Anterior cingulate cortex (tissue), 58 donors: ENCODE measurements at places on chromosomes 6 and 20.
A peak's percentile ranks its signal among the peaks of the same experiment; 100 is the strongest.

DNA sequence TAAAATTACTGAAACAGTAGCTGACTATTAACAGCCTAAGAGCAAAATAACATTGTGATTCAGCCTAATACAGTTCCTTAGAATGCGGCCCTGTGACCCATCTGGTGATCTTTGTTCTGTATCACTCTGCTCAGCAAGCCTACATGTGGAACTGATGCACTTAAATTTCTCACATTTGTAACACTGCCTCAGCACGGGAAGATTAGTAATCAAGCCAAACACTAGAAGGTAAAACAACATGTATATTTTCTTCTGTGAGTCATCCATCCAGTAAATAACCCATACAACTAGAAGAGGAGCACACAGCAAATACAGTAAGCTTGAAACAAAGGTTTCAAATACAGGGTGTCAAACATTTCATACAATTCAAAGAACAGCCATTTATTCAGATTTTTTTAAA lies 189.7 kb upstream of the NOX3 start:
- no peak for DNase-seq

DNA sequence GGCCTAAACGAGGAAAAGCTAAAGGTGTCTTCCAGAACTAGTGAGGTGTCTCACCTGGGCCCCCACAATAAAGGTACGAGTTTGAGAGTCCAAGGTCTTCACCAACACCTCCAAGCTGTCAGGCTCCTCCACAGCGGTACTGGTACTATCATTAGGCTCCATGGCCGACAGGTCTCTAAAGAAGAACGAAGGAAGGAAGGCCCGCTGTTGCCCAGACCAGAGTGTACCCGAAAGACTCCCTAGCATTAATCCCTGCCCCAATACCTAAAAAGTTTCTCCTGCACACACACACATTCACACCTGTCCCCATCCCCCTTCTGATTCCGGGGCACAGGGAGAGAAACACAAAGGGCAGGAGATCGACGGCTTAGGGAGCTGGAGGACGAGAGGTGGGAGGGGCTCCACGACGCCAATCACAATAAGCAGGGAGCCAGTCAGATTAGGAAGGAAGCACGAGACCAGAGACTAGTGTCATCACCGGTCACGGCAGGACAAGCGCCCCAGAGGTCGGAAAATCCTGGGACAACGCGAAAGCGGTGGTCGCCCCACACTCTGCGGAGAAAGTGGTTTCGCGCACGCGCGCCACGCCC lies 764 bp downstream of the BAG6 start:
- DNase-seq: no peak

GRCh38 chr6:141165002-141165665 lies 967.6 kb upstream of the GJE1 start:
- DNase-seq: no peak

- DNase-seq: no peak
Measured at GRCh38 chr6:137926207-137926731, 59.2 kb downstream of the TNFAIP3 start.

DNA sequence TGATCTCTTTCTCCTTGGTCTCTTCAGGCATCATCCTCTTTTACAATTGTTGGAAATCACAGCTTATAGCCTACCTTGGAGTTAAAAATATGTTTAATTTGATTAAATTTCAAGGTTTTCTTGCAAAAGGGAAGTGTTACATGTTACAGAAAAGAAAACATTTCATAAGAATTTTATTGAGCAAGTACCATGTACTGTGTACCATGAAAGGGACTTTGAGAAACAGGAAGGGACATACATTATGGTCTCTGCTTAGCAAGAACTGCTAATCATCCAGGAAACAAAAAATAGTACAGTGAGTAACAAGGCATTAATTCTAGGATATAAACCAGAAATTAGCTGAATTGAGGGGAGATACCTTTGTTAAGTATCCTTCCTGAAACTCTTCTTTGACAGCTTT lies 145.3 kb upstream of the SPACA1 start:
- DNase-seq: no peak

GRCh38 chr6:37554480-37554819 lies 54.8 kb upstream of the CCDC167 start:
- no peak for DNase-seq

- peak; percentile 20 for DNase-seq
Measured at GRCh38 chr6:134517145-134517658, 199.3 kb upstream of the SGK1 start.

DNA sequence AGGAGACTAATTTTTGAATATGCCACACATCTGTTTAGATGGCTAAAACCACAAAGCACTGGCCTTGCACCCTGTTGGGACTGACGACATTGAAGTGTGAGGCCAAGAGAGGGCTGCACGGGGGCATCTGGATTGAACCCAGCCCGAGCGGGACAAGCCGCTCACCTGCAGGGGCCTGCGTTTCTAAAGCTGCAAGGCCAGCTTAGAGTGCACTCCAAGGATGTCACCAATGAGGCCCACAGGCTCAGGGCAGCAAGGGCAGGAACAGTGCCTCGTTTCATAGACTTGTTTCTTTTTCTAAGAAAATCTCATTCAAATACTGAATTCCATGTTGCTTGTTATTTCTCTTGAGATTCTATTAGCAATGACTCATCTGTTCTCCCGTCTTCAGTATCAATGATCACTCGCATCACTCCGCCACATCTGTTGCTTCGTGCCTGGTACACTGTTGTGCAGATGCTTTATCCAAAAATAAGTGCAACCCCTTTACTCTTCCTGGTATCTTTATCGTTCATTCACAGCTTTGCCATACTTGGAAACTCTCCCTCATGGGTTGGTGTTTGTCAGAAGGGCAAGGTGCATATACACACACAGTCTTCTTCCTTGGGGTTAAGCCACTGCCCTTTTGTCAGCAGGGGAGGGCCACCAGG lies 120.1 kb downstream of the IRF4 start:
- no peak for DNase-seq

- DNase-seq: no peak
Measured at GRCh38 chr6:148517470-148517869, 174.8 kb downstream of the SASH1 start.

DNA sequence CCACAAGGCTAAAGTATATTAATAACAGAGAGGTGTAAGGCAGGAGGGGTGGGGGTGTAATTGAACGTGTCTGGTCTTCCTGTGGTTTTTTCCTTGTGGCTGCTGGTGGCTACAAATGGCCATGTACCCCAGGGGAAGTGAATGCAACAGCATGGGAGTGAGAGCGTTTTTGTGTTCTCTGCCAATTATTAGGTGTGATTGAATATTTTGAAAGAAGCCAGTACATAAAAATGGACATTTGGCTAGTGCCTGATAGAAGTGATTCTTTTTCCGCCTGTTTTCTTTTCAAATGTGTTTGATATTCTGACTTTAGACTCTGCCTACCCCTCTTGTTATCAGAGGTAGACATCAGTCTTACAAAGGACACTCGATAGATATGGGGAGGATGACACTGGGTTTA lies 141.3 kb downstream of the PRL start:
- DNase-seq: no peak

DNA sequence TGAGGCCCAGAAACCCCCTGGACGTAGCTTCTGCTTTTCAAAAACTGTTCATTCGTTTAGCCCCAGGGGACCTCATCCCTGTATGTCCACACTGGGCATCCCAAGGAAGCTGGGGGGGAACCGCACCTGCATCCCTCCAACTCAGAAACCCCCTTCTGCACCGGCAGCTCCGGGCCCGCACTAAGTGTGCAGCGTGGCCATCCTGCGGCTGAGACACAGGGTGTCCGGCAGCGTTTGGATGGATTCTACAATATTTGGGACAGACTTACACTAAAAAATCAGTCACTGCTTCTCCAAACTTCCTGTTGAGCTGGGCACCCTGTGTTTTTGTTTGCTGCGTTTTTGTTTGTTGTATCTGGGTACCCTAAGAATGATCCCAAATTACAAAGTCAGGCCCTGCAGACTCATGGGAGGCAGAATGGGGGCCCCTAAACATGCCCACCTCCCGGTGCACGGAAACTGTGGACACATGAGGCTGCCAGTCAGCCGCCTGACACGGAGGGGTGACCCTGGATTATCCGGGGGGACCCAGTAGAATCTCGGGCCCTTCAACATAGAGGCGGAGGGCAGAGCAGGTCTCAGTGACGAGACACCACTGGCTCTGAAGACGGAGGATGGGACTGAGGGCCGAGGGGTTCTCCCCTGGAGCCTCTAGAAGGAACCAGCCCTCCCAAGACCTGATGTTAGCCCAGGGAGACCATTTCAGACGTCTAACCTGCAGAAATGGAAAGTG lies 88.2 kb upstream of the BHLHE23 start:
- no peak for DNase-seq

DNA sequence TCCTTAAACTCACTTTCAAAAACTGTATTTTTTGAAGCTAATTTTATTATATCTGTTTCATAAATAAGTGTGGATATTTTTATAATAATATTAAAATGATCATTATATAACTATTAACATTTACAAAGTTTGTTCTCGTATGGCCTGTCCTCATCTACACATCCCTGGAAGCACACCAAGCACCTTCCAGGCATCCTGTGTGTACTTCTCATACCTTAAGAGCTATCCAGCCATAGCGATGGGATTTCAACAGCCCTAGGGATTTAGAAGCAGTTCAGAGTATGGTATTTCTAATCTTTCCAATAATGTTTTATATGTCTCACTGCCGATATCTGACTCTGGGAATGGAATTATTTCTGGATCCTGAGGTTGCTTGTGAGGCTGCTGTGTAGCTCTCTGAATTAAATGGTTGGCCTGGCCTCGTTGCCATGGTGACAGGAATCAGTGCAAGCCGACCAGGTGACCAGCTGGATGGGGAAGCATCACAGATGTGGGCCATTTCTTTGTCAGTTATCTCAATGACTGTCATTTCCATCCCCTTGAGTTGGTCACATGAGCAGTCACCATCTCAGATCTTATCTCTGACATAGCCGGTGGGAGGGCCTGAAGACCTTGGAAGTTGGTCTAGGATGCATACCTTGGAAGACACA lies 265.2 kb upstream of the RIN2 start:
- no peak for DNase-seq

DNA sequence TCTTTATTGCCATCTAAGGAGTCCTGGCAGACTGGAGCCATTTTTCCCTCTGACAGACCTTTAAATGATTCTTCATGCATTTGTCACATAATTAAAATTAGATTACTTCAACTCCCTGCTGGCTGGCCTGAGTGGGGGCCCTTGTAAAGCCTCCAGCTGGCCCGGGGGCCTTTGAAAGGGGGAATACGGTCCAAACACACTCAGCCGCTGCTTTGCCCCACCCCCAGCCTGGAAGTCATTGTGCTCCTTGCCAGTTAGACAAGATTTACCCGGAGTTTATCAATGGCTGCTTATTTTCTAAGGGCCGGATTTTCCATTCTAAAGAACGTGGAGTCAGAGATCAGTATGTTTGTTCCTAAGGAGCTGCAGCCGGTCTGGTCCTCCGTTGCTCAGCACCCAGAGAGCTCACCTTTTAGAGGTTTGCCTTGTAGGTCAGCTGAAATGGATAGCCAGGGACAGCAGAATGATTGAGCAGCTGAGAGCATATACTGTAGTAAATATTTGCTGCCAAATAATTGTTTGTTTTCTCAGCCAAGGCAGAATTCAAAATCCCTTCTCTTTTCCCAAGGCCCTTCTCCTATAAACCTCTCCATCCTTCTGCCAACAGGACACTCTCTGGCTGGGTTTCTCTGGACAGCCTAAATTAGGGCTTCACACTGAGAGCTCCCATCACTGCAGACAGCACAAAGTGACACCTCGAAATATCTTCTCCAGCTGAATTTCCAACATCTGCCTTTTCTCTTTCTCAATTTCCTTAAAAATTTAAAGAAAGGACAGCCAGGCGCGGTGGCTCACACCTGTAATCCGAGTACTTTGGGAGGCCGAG lies 68.4 kb upstream of the RBM24 start:
- no peak for DNase-seq

DNA sequence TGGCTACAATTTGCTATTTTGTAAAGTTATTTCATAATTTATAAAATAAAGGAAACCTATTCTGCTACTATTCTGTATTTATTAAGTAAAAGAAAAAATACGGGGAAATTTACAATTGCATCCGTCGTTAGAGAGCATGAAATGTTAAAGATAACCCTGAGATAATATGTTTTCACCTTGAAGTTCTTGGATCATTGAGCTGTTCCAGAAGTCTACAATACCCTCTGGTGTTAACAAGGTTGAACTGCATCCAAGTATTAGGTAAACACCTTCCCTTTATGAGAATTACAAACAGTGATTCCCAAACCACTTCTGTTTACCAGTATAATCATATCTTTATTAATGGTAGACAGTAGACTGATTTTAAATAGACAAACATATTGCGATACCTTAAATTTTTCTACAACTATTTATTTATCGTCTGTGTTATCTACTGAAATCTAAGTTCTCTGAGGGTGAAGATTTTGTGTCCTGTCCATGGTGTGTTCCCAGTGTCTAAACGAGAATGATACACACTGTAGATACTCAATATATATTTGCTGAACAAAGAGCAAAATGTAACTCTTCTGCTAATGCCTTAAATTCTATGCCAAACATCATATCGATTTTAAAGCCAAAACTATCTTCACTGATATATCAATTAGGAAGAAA lies 28.2 kb downstream of the TBC1D32 start:
- no peak for DNase-seq

DNA sequence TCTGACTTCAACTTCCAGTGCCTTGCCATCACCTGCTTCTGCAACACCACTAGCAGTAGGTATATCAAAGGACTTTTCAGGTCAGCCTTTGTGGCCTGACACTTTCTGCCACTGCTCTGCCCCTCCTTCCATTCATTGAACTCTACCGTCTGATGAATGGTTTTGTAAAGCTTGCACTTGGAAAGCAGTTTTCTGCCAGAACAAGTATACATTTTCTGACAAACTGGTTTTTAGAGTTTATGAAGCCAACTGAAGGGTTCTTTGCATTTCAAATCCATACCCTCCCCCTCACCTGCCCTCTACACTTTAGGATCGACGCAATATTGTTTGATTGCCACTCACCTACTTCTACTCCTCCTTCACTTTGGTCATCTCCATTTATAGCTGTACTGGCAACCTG lies 603.1 kb downstream of the HACE1 start:
- DNase-seq: no peak

GRCh38 chr6:161890832-161891297 lies 617.0 kb upstream of the AGPAT4 start:
- DNase-seq: no peak

DNA sequence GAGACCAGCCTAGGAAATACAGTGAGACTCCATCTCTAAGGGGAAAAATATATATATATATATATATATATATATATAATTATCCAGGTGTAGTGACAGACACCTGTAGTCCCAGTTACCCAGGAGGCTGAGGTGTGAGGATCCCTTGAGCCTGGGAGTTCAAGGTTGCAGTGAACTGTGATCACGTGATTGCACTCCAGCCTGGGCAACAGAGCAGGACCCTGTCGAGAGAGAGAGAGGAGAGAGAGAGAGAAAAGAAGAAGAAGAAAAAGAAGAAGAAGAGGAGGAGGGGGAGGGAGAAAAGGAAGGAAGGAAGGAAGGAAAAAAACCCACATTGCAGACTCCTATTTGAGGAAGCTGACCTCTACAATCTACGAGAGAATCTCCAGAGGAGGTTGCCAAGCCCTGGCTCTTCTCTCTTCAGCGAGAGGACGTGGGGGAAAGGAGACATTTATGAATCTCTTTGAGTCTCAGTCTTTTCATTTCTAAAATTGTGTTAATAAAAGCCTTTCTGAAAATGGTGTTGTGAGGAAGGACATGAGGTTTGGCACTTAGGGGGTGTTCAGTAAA lies 49.7 kb downstream of the COL11A2 start:
- DNase-seq: no peak
